ENCODE measurements at places on chromosomes 3 and 15.

- peak; percentile 52 for DNase-seq
These were observed 184.7 kb downstream of the LRRC3B start for GRCh38 chr3:26807272-26807671.

- no peak for DNase-seq
These were observed 280.6 kb downstream of the LPP start for GRCh38 chr3:188434594-188434993.

DNA sequence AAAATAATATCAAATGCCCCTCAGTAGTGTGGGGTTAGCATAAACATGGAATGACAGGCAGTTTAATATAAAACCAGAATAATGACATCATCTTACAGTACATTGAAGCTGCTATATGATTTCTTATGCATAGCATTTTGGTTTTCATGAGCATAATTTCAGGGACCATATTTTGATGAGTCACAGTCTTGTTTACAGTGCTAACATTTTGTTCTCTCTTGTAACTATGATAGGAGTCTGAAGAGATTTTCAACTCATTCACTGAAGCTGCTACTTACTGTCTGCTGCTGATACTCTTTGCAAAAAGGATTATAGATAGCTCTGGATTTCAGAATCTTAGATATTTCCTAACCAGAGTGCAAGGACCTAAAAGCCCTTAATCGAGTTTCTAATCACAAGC lies 92.6 kb upstream of the CCDC54 start:
- peak; percentile 63 for DNase-seq

DNA sequence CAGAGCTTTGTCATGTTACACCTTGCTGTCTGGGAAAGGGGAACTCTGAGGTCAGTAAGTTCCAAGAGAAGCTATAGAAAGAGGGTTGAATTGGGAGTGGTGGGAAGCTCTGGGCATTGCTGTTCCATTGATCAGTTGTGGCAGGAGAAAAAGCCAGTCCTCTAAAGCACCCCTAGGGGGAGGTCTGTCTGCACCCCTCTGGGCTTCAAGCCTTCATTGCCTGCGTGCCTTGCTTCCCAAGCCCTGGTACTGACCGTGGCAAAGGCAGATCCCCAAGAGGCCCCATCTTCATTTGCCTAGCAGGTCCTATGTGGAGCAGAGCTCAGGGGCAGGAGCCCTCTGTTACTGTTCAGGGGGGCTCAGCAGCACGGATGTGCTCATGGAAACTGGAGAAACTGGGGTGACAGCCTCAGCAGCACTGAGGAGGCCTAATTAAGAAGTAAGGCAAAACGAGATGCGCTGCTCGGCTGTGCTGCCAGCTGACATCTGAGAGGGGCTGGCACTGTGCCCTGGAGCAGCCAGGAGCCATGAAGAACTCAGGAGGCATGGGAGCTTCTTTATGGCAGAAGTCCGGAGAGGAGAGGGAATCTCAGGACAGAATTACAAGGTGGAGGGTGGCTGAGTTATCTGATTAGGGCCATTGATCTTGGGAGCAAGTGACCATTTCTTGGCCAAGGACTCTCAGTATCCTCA lies 270.9 kb downstream of the RPLP1 start:
- DNase-seq = peak; percentile 21

DNA sequence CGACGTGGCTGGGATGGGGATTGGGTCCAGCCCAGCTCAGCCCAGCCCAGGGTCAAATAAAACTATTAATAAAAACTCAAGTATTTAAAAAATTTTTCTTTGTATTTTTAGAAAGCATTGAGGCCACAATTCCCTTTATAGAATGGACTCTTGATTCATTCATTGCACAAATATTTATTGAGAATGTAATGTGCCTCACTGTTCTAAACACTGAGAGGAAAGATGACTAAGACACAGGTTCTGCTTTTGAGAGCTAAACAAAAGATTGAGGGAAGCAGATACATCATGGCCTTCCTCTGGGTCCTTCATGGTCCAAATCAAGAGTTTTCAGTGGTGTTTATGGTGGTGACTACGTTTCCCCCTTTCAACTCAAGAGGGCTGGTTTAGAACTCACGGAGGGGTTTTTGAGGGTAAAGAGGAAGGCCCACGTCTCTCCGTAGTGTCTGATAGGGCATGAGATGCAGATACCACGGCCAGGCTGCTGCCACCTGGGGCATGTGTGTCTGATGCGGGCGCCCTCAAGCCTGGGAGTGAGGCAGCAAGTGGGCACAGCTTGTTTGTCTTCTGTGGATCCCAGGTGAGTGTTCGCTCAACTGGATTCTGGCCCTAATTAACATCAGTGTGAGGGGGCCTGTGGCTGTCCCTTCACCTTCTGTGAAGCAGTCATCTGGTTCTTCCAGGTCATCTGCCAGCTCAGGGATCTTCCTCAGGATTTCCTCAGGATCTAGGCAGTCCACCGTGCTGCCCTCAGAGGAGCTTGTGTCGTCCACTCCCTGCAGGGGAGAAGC lies 73.5 kb upstream of the SCN5A start:
- DNase-seq = no peak

- no peak for DNase-seq
These were observed 18.2 kb downstream of the MGLL start for GRCh38 chr3:127804141-127804540.

DNA sequence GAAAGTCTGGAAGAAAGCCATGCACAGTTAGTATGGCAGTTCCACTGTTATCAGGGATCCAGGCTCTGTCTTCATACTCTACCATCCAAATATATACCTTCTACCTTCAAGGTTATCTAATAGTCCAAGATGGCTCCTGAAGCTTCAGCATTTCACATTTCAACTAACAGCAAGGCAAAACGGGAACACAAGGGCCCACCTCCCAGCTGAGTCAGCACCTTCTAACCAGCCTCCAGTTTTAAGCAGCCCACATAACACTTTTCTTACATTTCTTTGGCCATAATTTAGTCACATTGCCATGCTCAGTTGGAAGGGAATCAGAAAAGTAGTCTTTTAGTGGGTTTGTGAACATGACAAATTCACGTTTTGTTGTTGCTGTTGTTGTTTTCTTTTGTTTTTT lies 15.4 kb upstream of the MSL2 start:
- no peak for DNase-seq

DNA sequence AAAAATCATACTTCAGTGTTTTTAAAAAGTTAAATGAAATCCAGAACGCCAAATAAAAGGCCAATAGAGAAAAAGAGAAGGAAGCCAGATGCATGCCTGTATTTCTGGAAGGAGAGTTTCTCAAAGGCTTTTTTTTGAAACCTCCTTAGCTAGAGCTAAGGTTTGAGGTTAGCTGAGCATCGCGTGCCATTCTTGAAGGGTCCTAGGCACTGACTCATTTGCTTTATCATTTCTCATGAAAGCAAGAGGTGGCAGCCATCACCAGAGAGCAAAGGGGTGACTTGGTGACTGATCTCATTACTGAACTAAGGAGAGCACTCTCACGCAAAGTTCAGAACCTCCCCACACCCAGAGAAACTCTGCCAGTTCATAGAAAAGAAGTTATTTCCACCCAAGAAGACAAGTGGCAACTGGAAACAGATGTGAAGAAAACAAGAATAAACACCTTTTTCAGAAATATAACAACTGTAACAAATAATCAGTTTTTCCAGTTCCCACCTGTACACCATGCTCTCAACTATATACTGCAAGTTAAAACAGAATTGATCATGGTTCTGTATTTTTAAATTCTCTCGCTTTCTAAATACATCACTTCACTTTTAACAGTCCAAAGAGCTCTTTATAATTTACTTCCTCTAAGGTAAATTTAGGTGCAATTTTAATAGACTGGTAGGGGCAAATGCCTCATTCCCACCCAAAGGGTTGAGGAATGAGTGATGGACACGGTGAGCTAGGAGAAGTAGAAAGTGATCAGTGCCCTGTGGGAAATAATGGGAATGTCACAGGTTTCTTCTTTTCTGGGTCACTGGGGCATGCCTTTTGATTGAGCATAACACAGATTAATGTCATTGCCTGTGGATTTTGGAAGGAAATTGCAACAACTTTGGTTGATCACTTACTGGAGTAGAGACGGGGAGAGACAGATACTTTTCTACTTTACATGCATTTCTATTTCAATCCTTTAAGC lies 24.7 kb downstream of the GPR15 start:
- no peak for DNase-seq

GRCh38 chr3:171854649-171855305 lies 11.6 kb downstream of the TMEM212 start:
- DNase-seq = peak; percentile 39

GRCh38 chr15:48182749-48183148 lies 4.7 kb upstream of the MYEF2 start:
- no peak for DNase-seq

DNA sequence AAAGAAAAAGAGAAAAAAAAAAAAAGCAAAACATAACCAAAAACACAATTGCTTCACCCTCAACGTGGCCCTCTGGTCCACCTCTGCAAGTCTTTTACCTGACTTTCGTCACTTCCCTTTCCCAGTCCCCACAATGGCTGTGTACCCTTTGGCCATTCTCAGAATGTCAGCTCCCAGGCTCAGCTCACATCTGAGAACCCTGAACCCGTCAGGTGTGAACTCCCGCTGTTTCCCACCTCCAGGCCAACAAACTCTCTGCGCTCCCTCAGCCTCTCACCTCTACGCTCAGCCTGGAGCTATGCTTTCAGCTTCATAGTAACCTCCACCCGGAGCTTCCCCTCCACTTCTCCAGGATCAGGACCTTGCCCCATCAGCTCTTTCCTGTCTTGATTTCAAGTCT lies 23.6 kb downstream of the ZSCAN2 start:
- no peak for DNase-seq

DNA sequence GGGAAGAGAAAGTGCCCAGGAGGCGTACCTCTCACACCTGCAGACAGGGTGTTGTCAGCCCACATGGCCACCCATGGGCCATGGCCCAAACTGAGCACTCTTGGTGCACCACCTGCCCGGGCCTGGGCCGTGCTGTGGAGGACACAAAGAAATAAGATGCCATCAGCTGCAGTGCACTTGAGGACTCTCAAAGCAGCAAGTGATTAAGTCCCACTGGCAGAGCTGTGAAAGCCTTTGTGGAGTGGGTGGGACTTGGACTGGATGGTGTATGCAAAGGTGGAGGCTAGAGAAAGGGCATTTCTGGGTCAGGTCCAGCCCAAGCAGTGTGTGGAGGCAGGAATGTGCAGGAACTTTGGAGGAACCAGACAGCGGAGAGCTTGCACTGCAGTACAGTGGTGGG lies 122.3 kb downstream of the MEGF11 start:
- no peak for DNase-seq

DNA sequence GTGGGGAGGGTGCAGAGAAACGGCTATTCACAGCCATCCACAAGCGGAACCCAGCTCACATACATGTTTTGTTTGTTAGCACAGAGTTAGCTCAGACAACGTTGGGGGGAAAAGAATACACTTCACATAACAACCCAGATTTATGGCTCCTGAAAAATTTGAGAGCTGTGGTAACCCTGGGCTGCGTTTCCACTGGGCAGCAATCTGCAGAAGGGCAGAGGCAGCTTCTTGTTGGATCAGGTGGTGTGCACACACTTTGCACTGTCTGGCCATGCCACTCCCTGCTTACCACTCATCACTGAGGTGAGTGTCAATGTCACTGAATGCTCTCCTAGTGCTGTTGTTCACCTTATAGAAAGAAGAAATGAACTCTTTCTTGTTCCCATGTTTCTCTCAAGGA lies 299.8 kb upstream of the SOX14 start:
- DNase-seq = no peak

GRCh38 chr3:19063936-19064335 lies 84.4 kb upstream of the KCNH8 start:
- no peak for DNase-seq

DNA sequence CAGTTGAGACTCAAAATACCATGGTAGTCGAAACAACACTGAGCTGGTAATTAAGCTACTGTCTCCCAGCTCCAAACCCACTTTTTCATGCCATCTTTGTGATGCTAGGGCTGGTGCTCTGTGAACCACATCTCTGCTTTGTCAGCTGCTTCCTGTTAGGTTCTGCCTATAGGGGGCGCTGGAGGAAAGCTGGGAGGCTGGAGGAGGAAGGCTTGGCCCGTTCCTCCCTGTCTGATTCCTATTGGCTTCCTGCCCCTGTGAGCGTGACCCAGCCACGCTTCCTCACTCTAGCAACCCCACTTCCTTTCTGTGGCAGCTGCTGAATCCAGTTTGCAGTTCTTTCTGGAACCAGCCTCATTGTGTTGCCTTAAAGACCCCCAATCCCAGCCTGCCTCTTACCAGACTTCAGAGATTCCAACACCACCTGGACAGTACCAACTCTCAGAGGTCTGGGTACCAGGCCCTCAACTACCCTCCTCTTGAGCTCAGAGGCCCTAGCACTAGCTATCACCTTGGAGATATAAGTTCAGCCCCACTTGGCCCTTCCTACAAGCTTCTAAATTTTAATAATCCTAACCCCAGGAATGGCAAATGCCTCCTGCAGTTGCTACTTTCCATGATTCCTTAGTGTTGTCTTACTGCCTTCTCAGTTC lies 120.9 kb downstream of the ERC2 start:
- DNase-seq = peak; percentile 89

DNA sequence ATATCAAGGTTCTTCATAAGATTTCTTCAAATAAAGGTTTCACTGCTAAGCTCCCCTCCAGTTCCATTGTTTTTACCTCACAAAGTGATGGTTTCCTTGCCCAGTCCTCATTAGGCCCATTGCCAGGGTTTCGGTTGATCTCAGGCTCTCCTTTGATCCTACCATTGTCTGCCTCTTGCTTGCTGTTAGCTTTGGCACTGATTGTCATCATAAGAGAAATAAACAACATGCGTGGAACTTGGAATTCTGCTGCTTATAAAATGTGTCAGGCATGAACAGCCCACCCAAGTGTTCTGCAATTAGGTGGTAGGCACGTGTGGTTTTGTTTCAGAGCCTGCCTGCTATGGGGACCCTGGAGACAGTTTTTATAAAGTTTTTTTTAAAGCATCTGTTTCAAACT lies 107.6 kb upstream of the BFSP2 start:
- DNase-seq = no peak

DNA sequence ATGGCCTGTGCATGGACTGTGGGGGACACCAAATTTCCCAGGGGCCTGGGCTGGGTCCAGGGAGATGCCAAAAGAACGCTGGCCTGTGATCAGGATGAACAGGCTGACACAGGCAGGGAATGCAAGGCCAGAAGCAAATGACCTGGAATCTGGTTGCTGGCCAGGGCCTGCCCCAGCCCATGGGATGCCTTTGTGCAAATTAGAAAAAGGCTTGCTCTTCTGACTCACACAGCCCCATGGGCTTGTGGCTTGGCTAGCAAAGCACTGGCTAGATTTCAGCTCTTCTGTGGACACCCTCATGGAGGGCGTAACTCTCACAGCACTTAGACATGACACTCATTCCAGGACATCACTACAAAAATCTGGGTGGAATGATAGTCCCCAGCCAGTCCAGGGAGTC lies 356.0 kb downstream of the SHQ1 start:
- DNase-seq = peak; percentile 30

Measured in mesendoderm (in vitro differentiated cells).